Nucleus accumbens (tissue), 56 donors: ENCODE measurements at places on chromosomes 4 and X.

DNA sequence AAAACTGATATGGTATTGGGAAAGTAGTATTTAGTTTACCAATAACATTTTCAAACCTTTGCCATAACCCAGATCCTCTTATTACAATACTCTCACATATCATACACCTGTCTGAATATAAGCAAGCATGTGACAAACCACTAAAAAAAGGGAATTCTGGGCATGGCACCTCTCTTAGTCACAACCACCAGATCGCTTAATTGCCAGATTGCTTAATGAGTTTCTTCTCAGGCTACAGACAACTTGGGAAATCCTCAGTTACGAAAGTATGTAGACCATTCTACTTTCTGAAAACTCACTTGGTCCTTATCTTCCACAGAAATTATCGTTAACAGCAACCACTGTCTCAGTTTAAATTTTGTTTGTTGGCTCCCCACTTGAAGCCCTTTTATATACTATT is 2.1 kb downstream of the NAF1 start:
- DNase-seq: no peak

- DNase-seq: no peak
These were observed 102.0 kb downstream of the ARSF start for GRCh38 chrX:3143043-3143799.

DNA sequence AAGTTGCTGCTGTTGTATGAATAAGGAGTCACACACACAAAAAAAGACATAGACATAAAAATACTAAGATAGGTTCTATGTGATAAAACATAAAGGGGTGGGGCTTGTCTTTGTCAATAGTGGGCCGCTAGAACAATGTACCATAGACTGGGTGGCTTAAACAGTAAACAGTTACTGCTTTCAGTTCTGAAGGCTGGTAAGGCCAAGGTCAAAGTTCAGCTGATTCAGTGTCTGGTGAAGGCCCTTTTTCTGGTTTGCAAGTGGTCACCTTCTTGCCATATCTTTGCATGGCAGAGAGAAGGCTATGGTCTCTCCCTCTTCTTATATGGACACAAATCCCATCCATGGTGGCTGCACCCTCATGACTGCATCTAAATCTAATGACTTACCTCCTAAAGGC is 1980.7 kb downstream of the PCDH7 start:
- DNase-seq: no peak

DNA sequence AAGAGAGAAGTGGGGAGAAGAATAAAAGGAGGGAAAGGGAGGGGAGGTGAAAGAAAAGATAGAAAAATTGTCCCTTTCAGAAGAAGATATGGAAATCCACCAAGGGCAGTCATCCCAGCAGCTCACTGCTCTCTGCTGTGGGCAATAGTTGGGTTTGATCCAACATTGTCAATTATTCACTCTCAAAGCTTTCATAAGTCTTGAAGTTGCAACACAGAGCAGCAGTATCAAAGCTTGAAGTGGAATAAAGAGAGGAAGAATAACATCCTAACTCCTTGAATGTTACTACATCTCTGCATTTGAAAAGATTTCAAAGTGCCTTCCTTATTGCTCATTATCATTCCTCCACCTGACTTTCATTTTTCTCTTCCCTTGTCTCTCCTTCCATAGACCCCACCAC is 62.3 kb upstream of the HHIP start:
- DNase-seq: no peak

GRCh38 chr4:166274775-166275174 is 401.7 kb downstream of the TLL1 start:
- no peak for DNase-seq

- no peak for DNase-seq
These were observed 161.5 kb downstream of the ARAP2 start for GRCh38 chr4:36082817-36083216.

DNA sequence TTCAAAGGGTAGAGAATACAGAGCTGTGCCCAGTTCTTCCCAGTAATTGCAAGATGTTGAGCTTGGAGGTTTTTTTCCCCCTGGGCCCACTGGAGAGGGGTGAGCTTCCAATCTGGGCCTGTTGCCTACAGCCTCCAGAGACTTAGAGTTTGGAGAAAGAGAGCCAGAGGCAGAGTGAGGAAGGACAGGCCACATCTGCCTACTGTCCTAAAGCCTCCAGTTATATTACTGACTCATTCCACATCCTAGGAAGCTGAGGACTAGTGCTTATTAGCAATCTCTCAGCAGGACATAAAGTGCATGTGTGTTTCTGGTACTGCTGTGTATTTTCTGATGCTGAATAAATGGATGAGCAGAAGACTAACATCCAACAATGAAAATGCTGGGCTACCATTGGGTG is 181.0 kb upstream of the MAMLD1 start:
- no peak for DNase-seq

DNA sequence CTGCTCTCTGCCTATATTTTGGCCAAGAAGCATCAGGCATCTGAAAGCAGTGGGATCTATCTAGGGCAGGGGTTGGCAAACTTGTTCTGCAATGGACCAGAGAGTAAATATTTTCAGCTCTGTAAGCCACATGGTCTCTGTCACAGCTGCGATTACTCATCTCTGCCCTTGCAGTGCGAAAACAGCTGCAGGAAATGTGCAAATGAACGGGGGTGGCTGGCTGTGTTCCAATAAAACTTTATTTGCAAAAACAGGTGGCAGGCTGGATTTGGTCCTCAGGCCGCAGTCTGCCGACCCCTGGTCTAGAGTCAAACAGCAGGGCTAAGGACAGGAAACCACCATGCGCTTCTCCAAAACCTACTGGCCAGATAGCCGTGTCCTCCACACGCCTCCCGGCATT is 48.6 kb downstream of the ACOX3 start:
- peak; percentile 23 for DNase-seq

GRCh38 chr4:90840828-90841227 is 713.6 kb downstream of the CCSER1 start:
- DNase-seq: no peak

DNA sequence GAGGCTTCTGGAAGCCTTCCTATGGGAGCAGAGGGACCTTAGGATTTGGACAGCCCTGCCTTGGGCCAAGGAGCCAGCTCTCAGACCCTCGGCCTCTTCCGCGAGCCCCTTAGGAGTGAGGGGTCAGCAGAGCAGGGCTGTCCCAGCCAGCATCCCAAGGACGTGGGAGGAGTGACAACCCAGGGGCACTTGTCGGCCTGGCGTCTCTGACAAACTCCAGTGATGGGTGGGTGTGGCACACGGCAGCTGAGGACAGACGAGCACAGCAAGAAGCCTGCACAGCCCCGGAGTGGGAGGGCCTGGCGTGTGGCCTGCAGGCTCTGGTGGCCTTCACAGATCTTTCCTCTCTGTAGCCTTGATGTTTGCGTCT is 11.6 kb upstream of the TNIP2 start:
- DNase-seq: no peak

GRCh38 chr4:5554376-5554775 is 154.0 kb downstream of the EVC2 start:
- DNase-seq: no peak

DNA sequence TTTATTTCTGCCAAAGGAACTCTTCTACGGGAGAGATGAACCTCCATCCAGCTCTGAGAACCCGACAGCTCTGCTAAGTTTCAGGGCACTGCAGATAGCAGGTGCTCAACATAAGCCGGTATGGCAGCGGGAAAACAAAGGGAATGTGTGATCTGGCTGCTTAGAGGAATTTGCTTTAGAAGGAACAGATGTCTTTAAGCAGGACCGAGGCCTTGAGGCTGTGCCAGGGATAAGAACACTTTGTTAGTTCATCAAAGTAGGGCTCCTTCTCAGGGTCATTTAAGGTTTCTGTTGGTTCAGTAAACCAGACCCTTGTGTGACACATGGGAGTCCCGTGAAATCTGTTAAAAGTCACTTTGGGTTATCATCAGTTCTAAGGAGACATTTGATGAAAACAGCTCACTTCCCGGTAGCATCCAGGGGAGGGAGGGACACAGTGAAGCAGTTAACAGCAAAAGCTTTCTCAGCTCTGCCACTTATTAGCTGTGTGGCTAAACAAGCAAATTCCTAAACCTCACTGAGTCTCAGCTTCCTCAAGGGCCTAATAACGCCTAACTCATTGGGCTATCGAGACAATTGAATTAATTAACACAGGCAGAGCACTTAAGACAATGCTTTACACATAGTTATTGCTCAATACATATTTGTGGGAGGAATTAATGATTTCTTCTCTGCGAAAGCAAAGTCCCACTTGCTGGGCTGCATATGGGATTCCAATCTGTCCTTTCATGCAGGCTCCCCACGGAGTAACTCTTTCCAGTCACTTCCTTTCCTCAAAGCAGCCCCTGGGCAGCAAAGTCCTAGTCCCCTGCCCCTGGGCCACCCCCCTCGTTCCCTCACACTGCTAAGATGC is 2.9 kb upstream of the FTSJ1 start:
- DNase-seq: no peak

- no peak for DNase-seq
These were observed 162.8 kb downstream of the WDFY3 start for GRCh38 chr4:84803720-84804119.

DNA sequence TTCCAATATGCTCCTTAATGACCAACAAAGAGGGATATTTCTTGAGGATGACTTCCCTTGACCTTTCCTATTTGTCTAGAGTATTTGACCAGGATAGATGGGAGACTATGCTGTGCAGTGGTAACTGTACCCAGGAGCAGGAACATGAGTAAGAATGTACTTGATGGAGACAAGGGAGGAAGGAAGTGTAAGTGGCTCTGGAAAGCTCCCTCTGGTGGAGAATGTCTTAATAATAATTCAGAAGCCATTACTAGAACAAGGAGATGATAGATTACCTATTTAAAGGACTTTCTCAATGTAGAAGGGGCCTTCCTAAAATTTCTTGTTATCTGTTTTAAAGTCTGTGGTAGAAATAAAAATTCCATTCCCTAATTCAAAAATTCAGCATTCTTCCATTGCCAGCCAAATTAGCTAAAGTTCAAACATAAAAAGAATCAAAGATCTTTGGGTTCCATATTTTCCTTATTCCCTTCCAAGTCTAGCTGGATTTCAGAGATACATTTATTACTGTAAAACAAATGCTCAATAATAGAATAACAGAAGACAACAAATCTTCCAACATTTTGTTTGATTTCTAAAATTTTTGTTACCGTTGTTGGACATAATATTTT is 83.8 kb downstream of the GRID2 start:
- DNase-seq: no peak

DNA sequence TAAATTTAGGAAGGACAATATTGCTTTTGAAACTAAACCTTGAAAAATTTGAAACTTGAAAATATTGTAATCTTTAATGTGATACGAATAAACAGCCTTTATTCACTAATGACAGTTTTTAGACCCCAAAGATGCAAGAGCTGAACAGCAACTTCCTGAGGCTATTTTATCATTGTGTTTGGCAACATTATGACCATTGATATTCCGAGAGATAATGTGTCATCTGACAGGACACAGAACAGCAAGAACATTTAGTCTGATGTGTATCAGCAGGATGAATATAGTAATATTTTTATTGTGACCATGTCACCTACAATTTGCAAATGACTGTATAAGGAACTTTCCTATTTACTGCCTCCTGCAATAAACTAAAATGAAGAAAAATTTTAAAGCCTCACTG is 316.0 kb downstream of the ADAM29 start:
- DNase-seq: no peak

DNA sequence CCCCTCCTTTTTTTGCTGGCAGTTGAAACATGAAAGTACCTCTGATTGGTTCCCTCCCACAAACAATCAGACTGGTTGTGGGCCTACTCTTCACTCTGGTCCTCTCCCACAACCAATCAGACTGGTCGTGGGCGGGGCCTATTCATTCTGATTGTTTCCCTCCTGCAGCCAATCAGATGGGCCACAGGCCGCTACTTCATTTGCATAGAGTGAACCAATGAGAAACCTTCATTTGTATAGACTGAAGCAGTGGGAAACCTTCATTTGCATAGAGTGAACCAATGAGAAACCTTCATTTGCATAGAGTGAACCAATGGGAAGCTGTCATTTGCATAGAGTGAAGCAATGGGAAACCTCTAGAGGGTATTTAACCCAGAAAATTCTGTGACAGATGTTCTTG is 55.2 kb downstream of the TRMT44 start:
- no peak for DNase-seq

DNA sequence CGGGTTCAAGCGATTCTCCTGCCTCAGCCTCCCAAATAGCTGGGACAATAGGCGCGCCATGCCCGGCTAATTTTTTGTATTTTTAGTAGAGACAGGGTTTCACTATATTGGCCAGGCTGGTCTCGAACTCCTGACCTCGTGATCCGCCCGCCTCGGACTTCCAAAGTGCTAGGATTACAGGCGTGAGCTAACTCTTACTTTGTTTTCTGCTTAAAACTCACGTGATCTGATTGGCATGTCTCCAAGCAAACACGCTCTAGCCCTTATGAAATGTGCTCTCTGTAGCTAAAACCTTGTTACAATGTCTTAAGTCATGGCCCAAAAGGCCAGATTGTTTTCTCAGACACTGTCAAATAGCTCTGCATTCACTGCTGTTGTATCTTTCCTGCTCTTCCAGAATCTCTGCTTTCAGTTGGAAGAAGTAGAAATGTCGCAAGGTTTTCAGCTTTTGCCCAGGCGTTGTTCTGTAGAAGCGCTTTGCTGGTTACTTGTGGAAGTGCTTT is 39.7 kb upstream of the OGT start:
- DNase-seq: no peak

DNA sequence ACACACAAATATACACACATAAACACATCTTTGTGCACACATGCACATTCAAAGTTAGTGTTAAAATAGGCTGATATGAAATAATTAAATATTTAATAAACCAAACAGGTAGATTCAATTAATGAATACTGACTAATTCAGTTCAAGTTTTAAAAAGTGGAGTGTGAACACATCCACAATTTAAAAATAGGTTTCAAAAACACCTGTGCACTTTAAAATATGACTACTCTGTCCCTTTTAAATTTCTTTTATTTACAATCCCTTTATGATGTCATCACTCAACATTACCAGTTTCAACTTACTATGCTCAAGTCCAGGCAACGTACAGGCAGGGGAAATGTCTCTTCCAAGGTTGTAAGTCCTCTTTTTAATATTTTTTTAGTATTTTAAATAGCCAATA is at the start of gene CYLC1:
Gene CYLC1 (plus strand): TSS at position 301 of the 400 bp plus-strand sequence. CDS start 37 bp downstream, at position 338.
- no peak for DNase-seq

GRCh38 chr4:56062526-56063145 is 113.9 kb downstream of the CEP135 start:
- no peak for DNase-seq

DNA sequence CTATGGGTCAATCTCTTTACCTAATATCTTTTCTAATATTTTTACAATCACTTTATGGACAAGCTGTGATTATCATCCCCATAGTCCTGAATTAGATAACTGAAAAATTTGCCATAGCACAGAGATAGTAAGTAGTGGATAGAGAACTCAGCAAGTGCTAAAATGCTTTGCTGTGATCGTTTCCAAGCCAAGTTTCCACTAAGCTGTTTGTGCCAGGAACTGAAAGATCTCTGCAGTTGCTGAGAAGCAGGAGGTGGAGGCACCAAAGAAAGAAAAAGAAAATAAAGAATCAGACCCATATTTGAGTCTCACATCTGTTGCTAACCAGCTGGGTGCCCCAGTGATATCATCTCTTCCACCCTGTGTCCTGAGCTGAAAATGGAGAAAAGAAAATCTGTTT is 605.6 kb upstream of the BOD1L1 start:
- no peak for DNase-seq

DNA sequence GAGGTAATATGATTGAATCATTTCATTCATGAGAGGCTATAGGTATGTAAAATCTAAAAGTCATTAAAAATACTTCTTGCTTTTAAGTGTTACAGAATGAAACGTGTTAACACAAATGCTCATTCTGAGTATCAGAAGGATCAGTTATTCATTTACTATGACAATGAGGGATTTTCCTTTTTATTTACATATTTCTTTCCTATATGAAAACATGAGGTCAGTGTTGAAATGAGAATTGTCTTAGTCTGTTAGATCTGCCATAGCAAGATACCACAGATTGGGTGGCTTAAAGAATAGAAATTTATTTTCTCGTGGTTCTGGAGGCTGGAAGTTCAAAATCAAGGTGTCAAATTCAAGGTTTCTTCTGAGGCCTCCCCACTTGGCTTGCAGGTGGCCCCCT is 181.2 kb downstream of the ARHGAP10 start:
- DNase-seq: no peak
